Epithelial cell of alveolus of lung (primary cell): ENCODE measurements at places on chromosomes 7 and 10. TPM values are rescaled to one million over a fixed set of nuclear protein-coding genes. Genes with fewer than 3 reads are reported as not detected.

The CD36 gene
- total RNA-seq, result 1.0 and 10.8 TPM in 2 replicates

The ZNF239 gene
- 1.4 and 3.6 TPM in 2 replicates for total RNA-seq

The NKX2-3 gene
- total RNA-seq, result not detected in 2 replicates

The TMEM130 gene
- 0.16 and 1.9 TPM in 2 replicates for total RNA-seq

The TLX1 gene
- total RNA-seq, result not detected in 2 replicates

The HOXA4 gene
- 5.9 and 8.7 TPM in 2 replicates for total RNA-seq

The C7orf33 gene
- total RNA-seq, result not detected in 2 replicates

The ANKIB1 gene
- total RNA-seq, result 18.9 and 20.9 TPM in 2 replicates

The ADCK2 gene
- 9.5 and 11.2 TPM in 2 replicates for total RNA-seq
